ENCODE measurements at places on chromosomes 1 and 21. TPM values are rescaled to one million over a fixed set of nuclear protein-coding genes. Genes with fewer than 3 reads are reported as not detected.

GRCh38 chr1:204711947-204712701 lies 26.6 kb upstream of the LRRN2 start:
- H3K4me1 ChIP-seq = no peaks in the 10 kb centered on the region
- no peaks in the 10 kb centered on the region for H3K36me3 ChIP-seq
- no peaks in the 10 kb centered on the region for H3K27me3 ChIP-seq
- H3K4me3 ChIP-seq = no peak overlapping the region
- DNase-seq = peak; percentile 20

- no peaks in the 10 kb centered on the region for H3K36me3 ChIP-seq
- H3K4me1 ChIP-seq = peaks cover 13% of the 10 kb centered on the region
- H3K27ac ChIP-seq = peak overlapping the region; percentile 93
- H3K4me3 ChIP-seq = peak overlapping the region; percentile 96
- H3K27me3 ChIP-seq = no peaks in the 10 kb centered on the region
These were observed 884 bp upstream of the LRRC8C start for GRCh38 chr1:89631816-89632656.

DNA sequence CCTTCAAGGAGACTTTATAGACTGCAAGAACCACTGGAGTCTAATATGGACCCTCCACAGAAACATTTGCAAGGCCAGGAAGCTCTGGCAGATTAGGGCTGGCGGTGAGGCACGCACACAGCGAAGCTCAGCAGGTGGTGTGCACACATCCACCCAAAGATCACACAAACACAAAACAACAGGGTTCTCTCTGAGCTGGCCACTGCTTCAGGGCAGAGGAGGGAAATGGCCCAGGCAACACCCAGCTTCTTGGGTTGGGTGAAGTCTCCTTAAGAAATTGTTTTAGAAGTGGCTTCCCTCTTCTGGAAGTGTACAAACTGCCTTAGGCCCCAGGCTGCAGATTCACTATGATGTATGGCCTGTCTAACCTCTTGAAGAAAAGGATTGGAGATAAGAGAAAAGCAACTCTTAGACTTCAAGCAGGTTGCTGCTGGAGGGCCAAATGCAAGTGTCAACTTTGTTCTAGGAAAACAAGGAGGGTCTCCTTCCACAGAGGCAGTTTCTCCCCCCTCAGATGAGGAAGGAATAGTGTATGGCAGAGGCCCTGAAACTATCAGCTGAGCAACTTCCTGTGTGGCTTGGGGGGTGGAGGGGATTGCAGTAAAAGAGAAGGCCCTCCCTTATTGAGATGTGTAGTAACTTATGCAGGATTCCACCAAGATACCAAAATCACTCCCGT lies 2.0 kb downstream of the RCSD1 start:
- peaks cover 29% of the 10 kb centered on the region for H3K4me1 ChIP-seq
- H3K36me3 ChIP-seq = no peaks in the 10 kb centered on the region
- no peak for DNase-seq
- no peaks in the 10 kb centered on the region for H3K27me3 ChIP-seq

GRCh38 chr1:9670085-9670484 lies 18.6 kb downstream of the PIK3CD start:
- no peak overlapping the region for H3K27ac ChIP-seq
- DNase-seq = no peak
- no peaks in the 10 kb centered on the region for H3K36me3 ChIP-seq
- H3K4me3 ChIP-seq = no peak overlapping the region
- H3K4me1 ChIP-seq = no peaks in the 10 kb centered on the region

Gene SLC9C2
- 15.8 TPM for total RNA-seq

Gene FAM151A
- 0.94 TPM for total RNA-seq

DNA sequence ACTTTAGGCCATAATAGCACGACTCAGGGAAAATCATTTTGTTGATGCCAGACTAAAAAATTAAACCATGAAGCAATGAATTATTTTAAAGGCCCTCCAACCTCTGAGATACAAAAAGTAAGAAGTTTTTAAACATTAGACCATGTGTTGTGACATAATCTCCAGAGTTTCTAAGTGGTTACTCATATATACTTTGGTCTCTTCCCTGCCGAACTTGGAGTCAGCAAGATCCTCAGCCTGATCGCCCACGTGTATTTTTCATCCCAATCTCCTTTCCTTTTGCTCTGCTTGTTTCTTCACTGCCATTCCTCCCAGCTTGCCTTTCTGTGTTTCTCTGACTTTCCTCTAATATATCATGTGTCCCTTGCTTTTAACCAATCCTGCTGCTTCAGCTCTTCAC lies 3.8 kb downstream of the ARV1 start:
- no peaks in the 10 kb centered on the region for H3K36me3 ChIP-seq
- H3K4me3 ChIP-seq = no peak overlapping the region
- DNase-seq = no peak

DNA sequence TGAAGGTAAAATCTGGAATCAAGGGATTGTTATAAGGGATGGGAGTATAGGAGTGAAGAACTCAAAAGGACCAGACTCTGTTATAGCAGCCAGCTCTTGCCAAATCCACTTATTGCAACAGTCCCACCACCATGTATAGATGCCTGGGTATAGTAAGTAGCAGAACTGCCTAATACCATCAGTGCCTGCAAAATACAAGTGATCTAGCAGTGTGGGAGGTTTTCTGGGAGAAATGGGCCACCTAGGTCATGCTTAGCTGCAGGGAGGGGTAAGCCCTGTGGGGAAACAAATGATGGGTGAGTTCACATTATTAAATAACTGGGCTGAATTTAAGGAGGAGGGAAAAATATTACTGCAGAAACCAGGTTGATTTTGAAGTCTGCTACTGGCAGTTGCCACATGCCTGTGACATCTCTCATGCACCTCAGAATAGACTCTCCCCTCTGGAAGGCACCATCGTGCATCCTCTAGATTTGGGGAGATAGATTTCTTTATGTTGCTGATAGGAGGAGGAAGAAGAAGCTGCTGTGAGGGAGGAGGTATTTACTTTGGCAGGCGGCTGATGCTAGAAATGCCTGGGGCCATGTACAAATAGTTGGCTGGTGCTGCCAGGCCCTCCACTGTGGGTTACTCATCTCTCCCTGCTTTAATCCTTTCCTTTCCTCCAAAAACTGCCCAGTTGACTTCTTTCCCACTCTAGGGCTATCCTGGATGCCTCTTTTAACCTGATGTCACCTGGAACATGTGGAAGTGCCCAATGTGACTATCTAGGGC lies 27.5 kb downstream of the HLX start:
- DNase-seq = no peak
- H3K27me3 ChIP-seq = no peaks in the 10 kb centered on the region
- no peaks in the 10 kb centered on the region for H3K4me1 ChIP-seq

DNA sequence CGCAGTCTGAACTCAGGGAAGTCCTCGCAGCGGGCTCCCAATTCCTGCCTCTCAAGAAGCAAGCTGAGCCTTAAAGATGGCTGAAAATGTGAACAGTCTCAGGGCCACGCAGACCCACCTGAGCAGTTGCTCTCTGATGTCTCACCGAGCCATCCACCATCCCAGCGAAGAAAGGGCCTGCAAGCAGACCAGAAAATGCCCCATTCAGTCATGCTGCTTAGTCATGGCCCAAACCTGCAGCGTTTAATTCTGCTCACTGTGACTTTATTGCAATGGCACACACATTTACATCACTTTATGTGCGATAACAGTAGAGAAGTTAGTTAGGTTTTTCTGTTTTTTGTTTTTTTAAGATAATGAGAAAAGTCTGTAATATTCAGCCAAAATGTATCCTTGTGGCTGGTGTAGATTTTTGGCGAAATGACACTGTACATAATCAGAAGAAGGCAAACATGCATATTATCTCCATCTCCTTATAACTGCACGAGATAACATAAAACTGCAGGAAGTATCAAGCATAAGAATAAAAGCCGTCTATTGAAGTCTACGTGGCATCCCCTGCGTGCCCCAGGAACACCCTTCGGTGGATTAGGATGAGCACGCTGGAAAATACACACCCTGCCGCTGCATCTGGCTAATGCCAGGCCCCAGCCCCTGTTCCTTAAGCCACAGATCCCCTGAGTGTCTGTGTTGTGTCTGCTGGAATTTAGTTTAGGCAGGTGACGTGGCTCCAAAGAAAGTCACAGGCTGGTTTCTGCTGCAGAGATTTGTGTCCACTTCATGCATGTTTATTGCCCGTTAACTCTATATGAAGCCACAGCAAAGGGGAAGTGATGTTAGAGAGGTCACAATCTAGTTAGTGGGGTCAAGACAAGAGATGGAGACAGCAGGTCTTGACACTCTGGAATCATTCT lies 119.8 kb upstream of the IRF2BP2 start:
- no peak overlapping the region for H3K27ac ChIP-seq
- DNase-seq = no peak
- H3K36me3 ChIP-seq = no peaks in the 10 kb centered on the region
- H3K4me3 ChIP-seq = no peak overlapping the region

Gene OR6K3
- not detected for total RNA-seq

DNA sequence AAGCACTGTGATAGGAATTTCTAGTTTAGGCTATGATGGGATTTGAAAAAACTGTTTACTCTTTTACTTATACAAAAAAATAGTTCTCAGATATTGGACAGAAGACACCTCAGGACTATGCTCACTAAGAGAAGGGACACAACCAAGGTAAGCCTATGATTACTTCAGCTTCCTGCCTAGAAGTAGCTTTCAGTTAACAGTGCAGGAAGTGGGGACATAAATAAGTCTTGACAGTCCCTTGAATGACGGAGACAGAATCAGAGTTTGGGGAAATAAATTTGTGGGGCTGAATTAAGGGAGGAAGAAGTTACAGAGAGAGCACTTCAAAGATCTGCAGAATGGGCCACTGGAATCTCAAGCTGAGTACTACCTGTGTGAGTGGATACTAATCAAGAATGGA lies 53.8 kb upstream of the OLFM3 start:
- H3K27ac ChIP-seq = no peak overlapping the region
- no peaks in the 10 kb centered on the region for H3K27me3 ChIP-seq
- H3K4me3 ChIP-seq = no peak overlapping the region
- H3K36me3 ChIP-seq = no peaks in the 10 kb centered on the region

Gene DYNLT4
- total RNA-seq = 3.2 TPM

DNA sequence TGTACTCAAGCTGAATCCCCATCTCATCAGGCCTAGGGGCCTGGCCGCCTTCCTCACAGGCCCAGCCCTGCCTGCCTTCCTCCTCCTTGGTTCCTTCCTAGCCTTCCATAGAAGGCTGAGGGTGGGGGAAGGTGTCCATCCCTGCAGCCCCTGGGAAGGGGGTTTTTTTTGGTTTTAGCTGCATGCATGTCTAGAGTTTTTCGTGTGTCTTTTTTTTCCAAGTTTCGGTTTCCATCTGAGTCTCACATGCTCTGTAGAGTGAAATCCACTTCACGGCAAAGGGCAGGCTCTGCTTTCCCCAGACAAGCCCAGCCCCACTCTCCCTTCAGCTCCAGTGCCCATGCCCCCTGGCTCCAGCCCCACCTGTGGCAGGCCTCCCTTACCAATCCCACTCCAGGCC lies 32.1 kb downstream of the GRHL3 start:
- H3K4me1 ChIP-seq = no peaks in the 10 kb centered on the region
- no peaks in the 10 kb centered on the region for H3K27me3 ChIP-seq
- H3K36me3 ChIP-seq = no peaks in the 10 kb centered on the region
- no peak overlapping the region for H3K27ac ChIP-seq
- no peak overlapping the region for H3K4me3 ChIP-seq

GRCh38 chr1:44820328-44821239 lies 12.3 kb downstream of the BTBD19 start:
- H3K27me3 ChIP-seq = no peaks in the 10 kb centered on the region
- H3K4me3 ChIP-seq = peak overlapping the region; percentile 67
- peak overlapping the region; percentile 86 for H3K27ac ChIP-seq
- no peak for DNase-seq
- no peaks in the 10 kb centered on the region for H3K36me3 ChIP-seq

Gene SLAMF6
- total RNA-seq = 0.68 TPM

GRCh38 chr1:63523738-63524137 lies 413 bp downstream of the EFCAB7 start:
- peak overlapping the region; percentile 57 for H3K4me3 ChIP-seq
- no peaks in the 10 kb centered on the region for H3K27me3 ChIP-seq
- no peaks in the 10 kb centered on the region for H3K36me3 ChIP-seq
- H3K4me1 ChIP-seq = peaks cover 11% of the 10 kb centered on the region

Gene FCMR
- 1.1 TPM for total RNA-seq

DNA sequence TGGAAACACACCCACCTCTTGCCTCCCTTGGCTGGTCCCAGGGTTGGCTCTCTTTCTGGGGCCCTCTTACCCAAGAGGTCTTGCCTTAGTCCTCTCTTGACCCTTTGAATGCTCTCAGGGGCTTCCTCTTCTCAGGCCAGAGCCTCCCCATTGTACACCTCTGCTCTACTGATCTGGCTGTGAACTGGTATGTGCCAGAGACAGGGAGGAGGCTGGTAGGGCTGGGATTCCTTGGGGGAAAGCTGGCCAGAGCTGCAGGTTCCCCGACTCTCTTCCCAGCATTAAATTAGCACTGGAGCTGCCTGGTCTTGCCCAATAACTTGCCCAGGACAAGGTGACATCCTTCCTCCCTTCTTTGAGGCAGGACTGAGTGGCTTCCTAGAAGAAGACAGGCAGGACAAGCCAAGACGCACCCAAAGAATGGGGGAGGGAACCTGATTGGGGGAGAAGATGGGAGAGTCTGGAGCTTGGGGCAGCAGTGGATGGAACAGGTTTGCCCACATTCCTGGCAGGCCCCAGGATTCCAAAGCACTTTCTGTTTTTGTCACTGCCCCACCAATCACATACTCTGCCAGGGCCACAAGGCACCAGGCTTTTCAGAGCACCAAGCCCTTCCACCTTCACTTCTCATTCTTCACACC lies 37.2 kb upstream of the CITED4 start:
- H3K36me3 ChIP-seq = no peaks in the 10 kb centered on the region
- H3K27me3 ChIP-seq = no peaks in the 10 kb centered on the region
- no peak for DNase-seq
- H3K4me3 ChIP-seq = no peak overlapping the region
- no peak overlapping the region for H3K27ac ChIP-seq
- H3K4me1 ChIP-seq = no peaks in the 10 kb centered on the region

- no peak overlapping the region for H3K4me3 ChIP-seq
- no peaks in the 10 kb centered on the region for H3K27me3 ChIP-seq
- H3K4me1 ChIP-seq = no peaks in the 10 kb centered on the region
- no peaks in the 10 kb centered on the region for H3K36me3 ChIP-seq
- H3K27ac ChIP-seq = no peak overlapping the region
- no peak for DNase-seq
These were observed 70.6 kb upstream of the KCNJ6 start for GRCh38 chr21:37986751-37987399.

Gene VWA5B1
- 13.1 TPM for total RNA-seq

DNA sequence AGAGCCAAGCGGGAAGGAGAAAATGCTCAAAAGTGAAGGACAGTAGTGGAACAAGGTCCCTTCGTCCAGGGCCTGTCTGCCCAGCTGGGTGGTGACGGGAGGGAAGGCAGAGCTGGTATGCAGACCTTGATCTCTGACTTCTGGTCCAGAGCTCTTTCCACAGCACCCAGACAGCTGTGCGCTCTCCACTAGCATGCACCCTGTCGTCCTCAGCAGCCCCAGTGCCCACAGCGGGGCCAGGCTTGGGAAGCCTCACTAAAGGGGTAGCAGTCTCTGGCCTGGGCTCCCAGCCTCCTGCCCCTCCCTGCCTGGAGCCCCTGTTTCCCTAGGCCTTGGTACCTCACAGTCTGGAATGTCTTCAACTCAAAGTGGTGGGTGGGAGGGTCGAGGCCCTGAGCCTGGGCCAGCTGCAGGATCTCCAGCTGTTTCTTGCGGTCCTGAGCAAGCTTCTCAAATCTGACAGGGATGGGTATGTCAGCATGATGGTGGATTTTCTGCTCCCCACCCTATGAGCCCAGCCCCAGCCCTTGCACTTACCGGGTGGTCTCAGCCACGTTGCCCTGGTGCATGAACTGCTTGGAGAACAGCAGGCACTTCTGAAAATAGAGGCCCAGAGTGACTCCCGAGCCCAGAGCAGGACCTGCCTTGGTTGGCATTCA lies 10.0 kb downstream of the CC2D1B start:
- no peaks in the 10 kb centered on the region for H3K27me3 ChIP-seq
- DNase-seq = no peak
- no peaks in the 10 kb centered on the region for H3K4me1 ChIP-seq
- no peaks in the 10 kb centered on the region for H3K36me3 ChIP-seq
- H3K4me3 ChIP-seq = no peak overlapping the region
- H3K27ac ChIP-seq = no peak overlapping the region

Gene CELA2A
- total RNA-seq = 3.7 TPM

Data from testis (tissue), 5 donors.